ENCODE measurements at places on chromosomes 12 and 14.

- no peak for DNase-seq
Observed at GRCh38 chr12:19764408-19764807, 325.1 kb downstream of the AEBP2 start.

DNA sequence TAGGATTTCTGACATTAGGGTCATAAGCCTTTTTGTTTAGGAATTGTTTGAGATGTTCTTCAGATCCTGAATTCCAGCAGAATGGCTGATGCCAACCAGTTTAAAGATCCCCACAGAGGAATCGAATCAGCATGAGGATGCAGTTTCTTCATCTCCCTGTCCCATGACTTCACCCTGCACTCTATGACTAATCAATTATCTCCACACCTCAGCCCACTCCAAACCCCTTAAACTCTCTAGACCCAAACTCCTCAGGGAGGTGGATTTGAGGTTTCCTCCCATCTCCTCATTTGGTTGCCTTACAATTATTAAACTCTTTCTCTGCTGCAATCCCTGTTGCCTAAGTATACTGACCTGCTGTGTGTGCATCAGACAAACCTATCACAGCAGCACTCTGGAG, 86.5 kb upstream of the CRY1 start:
- no peak for DNase-seq

DNA sequence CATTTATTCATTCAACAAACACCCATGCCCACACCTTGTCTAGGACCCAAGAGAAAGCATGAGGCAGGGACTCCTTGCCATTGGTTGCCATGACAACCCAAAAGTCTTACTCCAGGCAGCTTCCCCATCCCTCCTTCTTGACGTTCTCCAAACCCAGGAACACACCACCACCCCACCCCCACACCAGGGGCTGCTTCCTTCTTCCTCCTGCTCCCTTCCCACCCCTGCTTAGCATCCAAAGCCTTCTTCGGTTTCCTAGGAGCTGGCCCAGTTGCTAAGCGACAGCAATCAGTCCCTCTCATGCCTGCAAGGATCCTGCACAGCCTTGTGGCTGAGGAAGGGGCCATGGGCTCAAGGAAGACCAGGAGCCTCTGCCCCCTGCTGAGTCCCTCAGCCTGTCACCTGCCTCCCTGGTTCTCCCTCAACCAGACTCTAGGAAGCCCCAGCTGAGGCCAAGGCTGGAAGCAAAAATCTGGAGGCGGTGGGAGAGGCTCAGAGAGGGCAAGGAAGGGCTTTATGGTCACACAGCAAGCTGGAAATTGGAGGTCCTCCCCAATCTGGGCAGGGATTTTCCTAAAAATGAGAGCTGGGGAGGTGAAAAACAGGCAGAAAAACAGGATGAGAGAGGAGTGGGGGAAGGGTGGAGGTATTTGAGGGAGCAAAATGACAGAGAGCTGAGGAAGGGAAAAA, 15.4 kb downstream of the RASAL1 start:
- DNase-seq, result no peak

- no peak for DNase-seq
Observed at GRCh38 chr12:10783252-10783651, 19.2 kb downstream of the TAS2R7 start.

GRCh38 chr14:61080591-61081010, 99.6 kb downstream of the SLC38A6 start:
- DNase-seq, result no peak

DNA sequence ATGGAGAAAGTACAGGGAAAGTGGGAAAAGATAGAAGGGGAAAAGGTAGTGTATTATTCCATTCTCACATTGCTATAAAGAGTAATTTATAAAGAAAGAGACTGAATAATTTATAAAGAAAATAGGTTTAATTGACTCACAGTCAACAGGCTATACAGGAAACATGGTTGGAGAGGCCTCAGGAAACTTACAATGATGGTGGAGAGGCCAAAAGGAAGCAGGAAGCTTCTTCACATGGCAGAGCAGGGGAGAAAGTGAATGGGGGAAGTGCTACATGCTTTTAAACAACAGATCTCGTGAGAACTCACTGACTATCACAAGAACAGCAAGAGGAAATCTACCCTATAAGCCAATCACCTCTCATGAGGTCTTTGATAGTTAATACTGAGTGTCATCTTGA, 725.0 kb upstream of the FLRT2 start:
- DNase-seq, result no peak

- DNase-seq, result no peak
Observed at GRCh38 chr12:74780182-74780849, 242.7 kb downstream of the ATXN7L3B start.

Measured in effector memory CD4-positive, alpha-beta T cell (primary cell).